ENCODE measurements at places on chromosomes 1 and 21. TPM values are rescaled to one million over a fixed set of nuclear protein-coding genes. Genes with fewer than 3 reads are reported as not detected.

GRCh38 chr1:5708346-5709245 lies 283.6 kb downstream of the NPHP4 start:
- no peaks in the 10 kb centered on the region for H3K27me3 ChIP-seq
- H3K4me3 ChIP-seq, result no peak overlapping the region
- no peaks in the 10 kb centered on the region for H3K4me1 ChIP-seq
- no peaks in the 10 kb centered on the region for H3K36me3 ChIP-seq
- DNase-seq, result no peak

DNA sequence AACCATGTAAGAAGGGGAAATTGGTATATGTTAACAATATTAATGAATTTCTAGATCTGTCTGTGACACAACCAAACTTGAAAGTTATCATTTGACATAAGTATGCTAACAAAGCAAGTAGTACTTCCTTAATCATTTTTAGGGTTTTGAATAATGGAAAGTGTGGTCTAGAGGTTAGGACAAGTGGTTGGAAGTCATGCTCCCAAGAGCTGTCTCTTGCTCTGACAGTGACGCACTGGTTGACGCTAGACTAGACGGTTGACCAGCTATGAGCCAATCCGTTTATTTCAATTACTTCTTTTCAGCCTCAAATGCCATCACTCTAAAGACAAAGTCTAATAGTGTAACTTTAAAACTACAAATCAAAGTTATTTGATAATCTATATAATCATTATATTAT lies 20.7 kb upstream of the RGS1 start:
- H3K27ac ChIP-seq, result peak overlapping the region; percentile 88
- H3K4me1 ChIP-seq, result peaks cover 28% of the 10 kb centered on the region
- H3K36me3 ChIP-seq, result no peaks in the 10 kb centered on the region
- H3K4me3 ChIP-seq, result no peak overlapping the region
- H3K27me3 ChIP-seq, result no peaks in the 10 kb centered on the region

- H3K4me1 ChIP-seq, result no peaks in the 10 kb centered on the region
- H3K27me3 ChIP-seq, result no peaks in the 10 kb centered on the region
- H3K4me3 ChIP-seq, result no peak overlapping the region
- H3K27ac ChIP-seq, result no peak overlapping the region
- no peak for DNase-seq
- H3K36me3 ChIP-seq, result no peaks in the 10 kb centered on the region
These were observed 324.0 kb upstream of the DAB1 start for GRCh38 chr1:57747818-57748217.

The GBP7 gene
- total RNA-seq, result not detected

The SERTAD4 gene
- not detected for total RNA-seq

The RNF2 gene
- total RNA-seq, result 20.0 TPM

The COL24A1 gene
- 2.4 TPM for total RNA-seq

All from GM12878 (cell line).